ENCODE measurements at places on chromosomes 6 and 20.
A peak's percentile ranks its signal among the peaks of the same experiment; 100 is the strongest.

- no peak for DNase-seq
These were observed 111.6 kb upstream of the EEF1E1 start for GRCh38 chr6:8213995-8214394.

DNA sequence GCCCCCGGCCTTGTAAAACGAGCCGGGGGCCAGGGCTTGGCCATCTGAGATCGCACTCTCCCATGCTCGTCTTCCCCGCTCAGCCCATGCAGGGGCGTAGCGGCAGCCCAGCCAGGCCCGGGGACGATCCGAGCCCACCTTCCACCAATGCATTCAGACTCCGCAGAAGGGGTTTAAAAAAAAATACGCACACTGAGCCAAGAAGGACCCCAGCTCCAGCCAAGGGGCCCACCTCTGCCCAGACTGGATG is 320 bp downstream of the GSTA4 start:
- DNase-seq, result peak; percentile 75

DNA sequence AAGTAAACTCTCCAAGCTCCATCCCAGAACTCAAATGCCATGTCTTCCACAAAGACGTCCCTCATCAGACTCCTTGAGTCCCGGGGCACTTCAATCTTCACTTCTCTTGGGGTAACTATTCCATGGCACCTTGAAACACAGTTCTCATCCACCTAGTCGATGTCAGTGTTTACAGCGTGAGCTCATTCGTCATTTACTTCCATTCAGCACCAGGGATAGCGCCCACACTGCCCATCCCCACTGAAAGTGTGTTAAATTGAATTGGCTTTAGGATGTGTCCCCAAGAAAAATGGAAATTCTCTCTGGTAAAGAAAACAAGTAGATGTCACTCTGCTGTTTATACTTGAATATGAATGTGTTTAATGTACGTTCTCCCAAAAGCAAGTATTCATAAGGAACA is 31.3 kb downstream of the KCNK15 start:
- DNase-seq, result no peak

GRCh38 chr6:87837444-87837843 is 135.4 kb upstream of the AKIRIN2 start:
- no peak for DNase-seq

GRCh38 chr20:20690676-20691476 is 21.6 kb downstream of the RALGAPA2 start:
- DNase-seq, result no peak

GRCh38 chr6:166586424-166587156 is at the start of gene RAMACL:
Gene RAMACL, minus strand, starts transcription at chr6:166586678. Its CDS starts 201 bp downstream, at chr6:166586477.
- no peak for DNase-seq

GRCh38 chr6:21856456-21856825 is 262.9 kb downstream of the SOX4 start:
- no peak for DNase-seq

DNA sequence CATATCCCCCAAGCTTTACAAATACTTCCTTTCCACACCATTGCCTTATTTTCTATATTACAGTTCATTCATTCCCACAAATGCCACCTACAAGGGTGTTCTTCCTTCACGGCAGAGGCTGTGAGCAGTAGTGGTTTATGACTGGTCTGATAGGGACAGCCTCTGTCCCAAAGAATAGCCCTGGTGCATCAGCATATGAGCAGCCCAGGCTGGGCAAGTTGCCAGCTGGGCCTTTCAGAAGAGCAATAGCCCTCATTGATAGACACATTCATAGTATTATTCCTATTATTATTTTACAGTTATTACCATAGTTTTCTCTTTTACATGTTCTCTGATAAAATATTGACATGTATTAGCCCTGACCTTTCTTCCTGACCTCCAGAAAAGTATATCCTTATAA is 149.9 kb downstream of the MMS22L start:
- no peak for DNase-seq

DNA sequence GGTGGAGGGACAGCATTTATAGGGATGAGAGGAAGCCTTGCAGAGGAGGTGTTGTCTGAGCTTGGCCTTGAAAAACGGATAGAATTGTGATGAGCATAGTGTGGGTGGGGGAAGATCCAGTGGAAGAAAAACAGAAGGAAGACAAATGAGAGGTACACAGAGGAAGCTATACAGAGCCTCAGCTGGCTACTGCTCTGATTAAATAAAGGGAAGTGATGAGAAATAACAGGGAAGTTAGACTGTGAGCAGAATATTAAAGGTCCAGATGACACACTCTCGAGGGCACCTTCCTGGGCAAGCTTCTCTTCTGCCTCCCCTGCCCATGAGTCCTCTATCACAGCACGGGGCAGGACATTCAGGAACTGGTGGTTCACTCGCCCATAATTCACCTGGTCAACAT is 182.3 kb downstream of the KIF16B start:
- DNase-seq, result no peak

- DNase-seq, result no peak
These were observed 4.1 kb upstream of the SLC2A10 start for GRCh38 chr20:46705378-46705729.

DNA sequence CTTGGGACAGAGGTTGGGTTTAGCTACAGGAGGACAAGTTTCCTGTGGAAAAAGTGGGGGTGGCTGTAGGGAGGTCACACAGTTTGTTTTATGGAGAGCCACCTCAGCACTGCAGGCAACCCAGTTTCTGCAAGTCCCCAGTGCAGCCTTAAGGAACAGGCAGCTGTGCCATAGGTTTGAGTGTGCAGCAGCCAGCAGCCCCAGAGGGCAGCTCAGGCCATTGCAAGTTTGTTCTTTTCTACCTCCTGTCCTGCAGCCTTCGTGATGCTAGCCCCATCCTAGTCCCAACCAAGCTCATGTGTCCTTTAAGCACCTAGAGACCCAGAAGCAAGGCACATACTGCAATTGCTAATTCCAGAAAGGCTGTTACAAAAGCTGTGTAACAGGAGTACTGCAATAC is 58.8 kb downstream of the ZBTB9 start:
- DNase-seq, result no peak

- DNase-seq, result no peak
These were observed 1.7 kb downstream of the AFDN start for GRCh38 chr6:167828325-167828956.

- no peak for DNase-seq
These were observed 11.6 kb downstream of the PTPRT start for GRCh38 chr20:43178080-43178479.

- no peak for DNase-seq
These were observed 594.3 kb downstream of the UTRN start for GRCh38 chr6:144879436-144879835.

DNA sequence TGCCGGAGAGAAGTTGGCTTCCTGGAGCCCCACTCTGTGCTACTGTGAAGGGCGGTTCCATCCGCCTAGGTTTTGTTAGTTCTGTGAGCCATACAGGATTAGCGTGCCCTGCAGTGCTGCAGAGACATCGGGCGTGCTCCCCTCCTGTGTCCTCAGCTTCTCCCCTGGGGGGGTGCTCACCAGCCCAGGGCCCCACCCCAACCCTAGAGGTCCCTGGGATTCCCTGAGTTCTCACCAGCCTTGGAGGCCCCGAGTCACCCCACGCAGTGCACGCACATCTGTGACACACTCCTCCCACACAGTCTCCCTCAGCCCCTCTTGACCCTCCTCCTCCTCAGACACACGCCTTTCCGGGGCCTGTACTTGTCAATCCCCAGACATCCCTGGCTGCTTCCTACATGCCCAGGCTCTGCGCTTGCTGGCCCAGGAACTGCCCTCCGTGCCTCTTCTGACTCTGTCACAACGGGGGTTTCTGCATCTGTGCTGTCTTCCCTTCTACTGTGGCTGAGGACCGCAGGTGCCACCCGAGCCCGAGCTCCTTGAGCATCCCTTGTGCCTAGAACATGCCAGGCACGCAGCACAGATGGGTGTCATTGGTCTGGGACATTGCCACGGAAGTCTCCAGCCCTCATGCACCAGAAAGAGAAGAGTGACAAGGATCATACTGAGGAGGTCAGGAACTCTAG is 123.2 kb upstream of the RPS6KA2 start:
- DNase-seq, result no peak

DNA sequence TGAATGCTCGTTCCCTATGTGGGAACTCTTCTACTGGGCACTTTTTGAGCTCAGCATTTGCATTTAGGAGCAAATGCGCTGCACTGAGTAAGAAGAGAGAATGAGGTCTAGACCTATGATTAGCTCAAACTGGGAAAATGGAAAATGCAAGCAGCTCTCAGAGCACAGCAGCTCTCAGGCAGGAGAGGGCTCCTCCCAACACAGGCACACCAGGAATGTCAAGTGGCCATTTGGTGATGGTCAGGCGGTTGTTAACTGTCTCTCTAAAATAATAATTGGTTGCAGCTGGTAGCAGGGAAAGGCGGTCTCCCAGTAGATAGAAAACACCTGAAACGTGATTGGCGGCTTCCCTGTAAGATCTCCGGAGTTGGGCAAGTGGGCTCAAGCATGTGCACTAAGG is 162.0 kb upstream of the ECI2 start:
- DNase-seq, result no peak

GRCh38 chr20:21102603-21103311 is 3.4 kb downstream of the LINC00237 start:
- peak; percentile 78 for DNase-seq

- DNase-seq, result no peak
These were observed 19.2 kb upstream of the DACT2 start for GRCh38 chr6:168338777-168339176.

GRCh38 chr6:135043364-135043763 is 11.3 kb downstream of the HBS1L start:
- no peak for DNase-seq

DNA sequence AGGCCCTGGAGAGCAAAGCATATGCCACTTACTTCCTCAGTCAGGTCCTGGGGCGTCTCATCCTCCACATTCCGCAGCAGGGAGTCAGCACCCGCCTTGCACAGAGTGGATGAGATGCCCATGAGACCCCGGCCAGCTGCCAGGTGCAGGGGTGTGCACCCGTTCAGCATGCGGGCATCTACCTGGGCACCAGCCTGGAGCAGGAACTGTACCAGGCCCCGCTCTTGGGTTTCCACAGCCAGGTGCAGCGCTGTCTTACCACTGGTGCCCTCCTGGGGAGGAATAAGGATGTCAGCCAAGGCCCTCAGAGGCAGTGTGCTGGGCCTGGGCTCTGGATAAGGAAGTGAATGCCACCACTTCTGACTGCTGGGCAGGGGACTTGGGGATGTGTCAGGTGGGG is 2.7 kb upstream of the SLC35B2 start:
- no peak for DNase-seq
